ENCODE measurements at places on chromosomes 16 and 17.

- DNase-seq: peak; percentile 56
Observed at GRCh38 chr16:66740010-66740409, 11.4 kb downstream of the DYNC1LI2 start.

DNA sequence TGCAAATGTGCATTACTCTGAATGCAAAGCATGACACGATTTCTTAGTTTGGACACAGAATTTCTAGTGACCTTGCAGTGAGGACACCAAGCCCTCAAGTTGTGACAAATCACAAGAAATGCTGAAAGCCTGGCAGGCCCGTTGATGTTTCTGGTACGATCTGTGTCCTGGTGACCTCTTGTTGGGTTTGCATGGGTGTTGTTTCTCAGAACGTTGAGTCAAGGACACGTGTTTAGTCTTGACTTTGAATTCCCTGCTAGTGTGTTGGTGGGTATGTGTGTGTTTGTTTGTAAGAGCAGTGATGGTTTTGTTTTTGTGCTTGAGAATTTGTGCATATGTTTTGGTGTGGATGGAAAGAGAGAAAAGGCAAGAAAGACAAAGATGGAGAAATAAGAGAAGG, 37.8 kb upstream of the MAF start:
- DNase-seq: no peak

- no peak for DNase-seq
Observed at GRCh38 chr17:41528959-41529353, 848 bp upstream of the KRT19 start.

GRCh38 chr16:85423631-85424030, 189.5 kb upstream of the GSE1 start:
- no peak for DNase-seq

GRCh38 chr17:34859652-34860051, 101.6 kb downstream of the CCT6B start:
- no peak for DNase-seq

GRCh38 chr16:80751167-80751566, 53.2 kb downstream of the CDYL2 start:
- peak; percentile 53 for DNase-seq

GRCh38 chr16:89815639-89816348, 653 bp downstream of the FANCA start:
- no peak for DNase-seq

DNA sequence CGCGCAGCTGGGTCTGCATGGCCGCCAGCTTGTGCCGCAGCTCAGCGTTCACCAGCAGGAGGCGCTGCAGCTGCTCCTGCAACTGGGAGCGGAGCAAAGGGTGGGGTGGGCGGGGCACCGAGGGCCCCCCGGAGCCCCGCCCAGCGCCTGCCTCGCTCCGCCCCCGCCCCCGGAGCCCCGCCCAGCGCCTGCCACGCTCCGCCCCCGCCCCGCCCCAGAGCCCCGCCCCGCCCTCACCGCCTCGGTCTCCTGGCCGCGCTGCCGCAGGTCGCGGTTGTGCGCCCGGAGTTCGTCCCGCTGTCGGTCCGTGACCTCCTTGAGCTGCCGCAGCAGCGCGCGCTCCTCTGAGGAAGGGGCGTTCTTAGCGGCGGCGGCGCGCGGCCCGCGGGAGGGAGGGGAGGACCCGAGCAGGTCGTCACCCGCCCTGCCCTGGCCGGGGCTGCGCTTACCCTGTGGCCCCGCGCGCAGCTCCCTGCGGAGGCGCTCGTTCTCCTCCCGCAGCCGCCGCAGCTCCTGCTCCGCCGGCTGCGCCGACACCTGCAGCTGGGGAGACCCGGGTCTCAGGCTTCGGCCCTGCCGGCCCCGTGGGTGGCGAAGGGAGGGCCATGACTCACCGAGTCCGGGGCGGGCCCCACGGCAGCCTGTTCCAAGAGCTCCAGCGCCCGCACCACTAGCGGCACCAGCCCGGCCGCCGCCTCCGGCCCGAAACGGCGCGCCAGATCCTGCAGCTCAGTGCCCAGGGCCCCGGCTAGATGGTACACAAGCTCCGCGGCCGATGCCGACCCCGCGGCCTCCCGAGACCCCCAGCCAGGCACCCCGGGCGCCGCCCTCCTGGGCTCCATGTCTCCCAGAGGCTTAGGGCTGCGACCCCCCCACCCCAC, 463 bp downstream of the RILP start:
- peak; percentile 89 for DNase-seq

GRCh38 chr17:4808378-4808767, 1.4 kb downstream of the PLD2 start:
- DNase-seq: peak; percentile 33

DNA sequence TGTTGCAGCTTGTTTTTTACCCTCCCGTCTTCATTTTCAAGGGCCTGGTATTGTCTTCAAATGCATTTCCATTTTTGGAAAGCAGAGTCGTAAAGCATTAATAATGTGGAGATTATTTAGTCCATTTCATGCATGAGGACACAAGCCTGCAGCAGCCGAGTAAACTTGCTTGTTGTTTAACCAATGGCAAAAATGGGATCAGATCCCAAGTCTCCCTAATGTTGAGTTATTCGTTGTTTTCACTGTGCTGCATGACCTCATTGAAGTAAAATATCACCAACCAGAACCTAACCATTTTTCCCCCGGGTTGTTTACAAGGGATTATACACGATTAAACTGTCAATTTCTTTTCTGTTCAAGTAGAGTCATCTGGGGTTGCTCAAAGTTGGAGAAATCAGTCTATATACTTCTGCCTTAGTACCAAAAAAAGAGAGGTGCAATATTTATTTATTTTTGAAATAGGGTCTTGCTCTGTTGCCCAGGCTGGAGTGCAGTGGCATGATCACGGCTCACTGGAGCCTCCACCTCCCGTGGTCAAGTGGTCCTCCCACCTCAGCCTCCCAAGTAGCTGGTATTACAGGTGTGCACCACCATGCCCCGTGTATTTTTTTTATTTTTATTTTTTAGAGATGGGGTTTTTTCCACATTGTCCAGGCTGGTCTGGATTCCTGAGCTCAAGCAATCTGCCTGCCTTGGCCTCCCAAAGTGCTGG, 12.4 kb downstream of the AMZ2 start:
- no peak for DNase-seq

DNA sequence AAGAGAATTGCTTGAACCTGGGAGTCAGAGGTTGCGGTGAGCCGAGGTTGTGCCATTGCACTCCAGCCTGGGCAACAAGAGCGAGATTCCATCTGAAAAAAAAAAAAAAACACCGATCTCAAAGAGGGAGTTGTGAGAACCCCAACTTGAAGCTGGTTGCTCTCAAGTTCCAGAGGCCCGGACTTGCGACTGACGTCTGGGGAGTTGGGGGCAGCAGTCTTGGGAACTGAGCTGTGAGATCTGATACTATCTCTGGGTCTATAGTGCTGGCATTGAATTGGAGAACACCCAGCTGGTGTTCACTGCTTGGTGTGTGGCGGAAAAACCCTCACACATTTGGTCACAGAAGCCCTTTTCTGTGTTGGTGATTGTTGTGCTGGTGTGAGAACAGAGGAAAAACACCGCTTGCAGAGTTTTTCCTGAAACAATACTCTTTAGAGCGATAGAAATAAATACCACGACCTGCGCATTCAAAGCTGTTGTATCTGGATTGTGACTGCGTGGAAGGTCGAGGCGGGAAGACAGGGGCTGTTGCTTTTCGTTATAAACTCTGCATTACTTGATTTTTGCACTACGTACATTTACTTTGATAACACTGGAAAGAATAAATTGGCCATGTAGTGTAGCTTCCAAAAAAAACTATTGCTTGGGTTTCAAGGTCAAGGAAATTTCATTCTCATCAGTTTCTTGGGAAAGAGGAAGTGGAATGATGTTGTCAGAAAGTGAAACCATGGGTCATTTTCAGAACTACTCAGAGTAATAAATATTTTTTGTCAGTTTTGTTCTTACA, 8.8 kb downstream of the SCIMP start:
- DNase-seq: no peak

GRCh38 chr16:51163894-51164566, 13.0 kb upstream of the SALL1 start:
- no peak for DNase-seq

- DNase-seq: no peak
Observed at GRCh38 chr16:22694887-22695382, 119.0 kb upstream of the HS3ST2 start.

GRCh38 chr17:29968271-29968670, 26.8 kb downstream of the EFCAB5 start:
- DNase-seq: no peak

GRCh38 chr16:87131996-87132345, 185.2 kb downstream of the C16orf95 start:
- DNase-seq: no peak

DNA sequence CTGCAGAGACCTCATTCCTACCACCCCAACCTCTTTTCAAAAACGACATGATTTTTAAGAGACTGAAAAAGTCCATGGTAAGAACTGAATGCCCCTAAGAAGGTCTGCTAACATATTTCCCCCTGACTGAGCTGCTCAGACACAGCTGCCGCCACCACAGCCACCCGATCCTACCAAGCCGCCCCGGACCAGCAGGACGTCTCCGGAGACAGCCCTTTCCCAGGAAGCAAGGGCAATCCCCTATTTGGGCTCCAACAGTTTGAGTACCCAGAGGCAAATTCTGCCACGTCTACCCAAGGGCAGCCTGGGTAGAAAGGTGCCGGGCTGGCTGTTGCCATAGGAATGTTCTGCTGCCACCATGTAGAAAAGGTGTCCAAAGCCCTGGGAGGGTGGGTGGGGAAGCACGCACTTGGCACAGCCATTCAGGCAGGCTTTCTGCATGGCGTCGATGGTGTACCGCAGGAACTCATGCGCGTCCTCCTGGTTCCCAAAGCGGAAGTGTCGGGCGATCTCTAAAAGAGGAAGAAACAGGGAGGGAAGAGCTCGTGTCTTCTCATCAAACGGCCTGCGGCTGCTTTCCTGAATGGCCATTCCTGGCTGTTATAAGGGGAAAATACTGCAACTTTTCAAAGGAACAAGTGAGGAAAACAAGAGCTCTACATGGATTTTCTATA, 13.6 kb downstream of the USP36 start:
- no peak for DNase-seq

DNA sequence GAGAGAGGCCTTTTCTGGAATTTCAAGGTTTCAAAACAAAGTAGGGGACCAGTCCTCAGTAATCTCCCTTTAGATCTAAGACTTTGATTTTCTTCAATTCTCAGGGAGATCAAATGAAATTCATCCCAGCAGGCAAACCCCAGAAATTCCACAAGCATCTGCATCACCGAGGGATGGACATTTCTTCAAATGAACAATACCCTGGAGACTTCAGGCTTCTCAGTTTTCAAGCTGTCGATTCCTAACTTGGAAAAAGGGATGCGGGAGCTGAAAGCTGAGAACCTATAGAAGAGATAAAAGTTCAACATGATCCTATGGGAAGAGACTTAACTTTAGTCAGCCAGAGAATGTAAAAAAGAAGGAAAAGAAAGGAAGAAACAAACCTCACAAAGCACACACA, 296.9 kb upstream of the CDH5 start:
- no peak for DNase-seq
